ENCODE measurements at places on chromosomes 5 and 9.

DNA sequence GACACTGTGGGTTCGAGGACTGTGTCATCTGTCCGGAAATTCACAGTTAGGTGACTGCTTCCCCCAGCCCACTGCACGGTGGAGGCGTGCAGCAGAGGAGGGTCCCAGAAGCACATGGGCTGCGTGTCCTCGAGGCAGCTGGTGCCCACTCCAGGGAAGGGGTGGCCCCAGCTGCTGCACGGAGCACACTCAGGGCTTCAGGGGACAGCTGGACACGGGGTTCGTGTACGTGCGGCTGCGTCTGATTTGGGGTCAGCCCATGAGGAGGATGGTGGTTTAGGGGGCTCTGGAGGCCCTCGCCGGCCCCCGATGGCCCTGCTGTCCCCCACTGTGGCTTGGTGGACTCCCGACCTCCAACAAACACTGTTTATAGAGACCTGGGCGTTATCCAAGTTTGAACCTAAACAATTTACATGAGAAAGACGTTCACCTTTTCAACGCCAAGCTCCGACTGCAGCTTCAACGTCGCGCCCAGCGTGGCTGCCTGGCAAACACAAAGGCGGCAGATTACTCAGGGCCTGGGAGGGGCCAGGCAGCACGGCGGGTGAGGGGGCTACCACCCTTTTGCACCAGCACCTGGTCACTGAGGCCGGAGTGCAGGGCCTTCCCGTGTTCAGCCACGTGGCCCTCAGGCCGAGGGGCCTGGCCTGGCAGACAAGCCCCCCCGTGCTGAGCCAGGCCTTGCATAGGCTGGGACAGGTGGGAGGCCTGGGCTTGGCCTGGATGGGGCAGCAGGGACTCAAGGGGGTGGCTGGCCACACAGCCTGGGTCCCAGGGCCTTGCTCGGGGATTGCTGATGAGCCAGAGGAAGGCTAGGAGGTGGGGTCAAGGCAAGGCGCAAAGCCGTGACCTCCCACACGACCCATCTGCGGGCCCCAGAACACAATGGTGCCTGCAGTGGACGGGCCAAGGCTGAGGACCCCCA, 55.2 kb downstream of the EXD3 start:
- no peak for DNase-seq

- no peak for DNase-seq
Measured at GRCh38 chr9:90836411-90837080, 34.9 kb downstream of the SYK start.

DNA sequence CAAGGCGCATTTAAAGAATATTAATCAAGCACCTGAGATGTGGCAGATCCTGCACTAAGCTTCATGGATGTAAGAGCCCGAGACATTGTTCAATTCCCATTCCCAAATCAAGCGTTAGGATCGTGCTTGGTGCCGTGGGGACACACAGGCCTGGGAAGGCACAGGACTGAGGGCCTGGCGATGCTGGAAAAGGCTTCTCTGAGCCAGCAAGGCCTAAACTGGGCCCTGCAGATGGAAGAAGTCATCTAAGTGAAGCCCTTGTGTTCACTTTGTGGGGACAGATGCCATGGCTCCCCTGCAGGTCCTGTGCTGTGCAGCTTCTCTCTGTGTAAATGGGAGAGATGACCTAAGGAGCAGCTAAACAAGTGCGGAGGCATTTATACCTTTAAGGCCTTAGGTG, 83.9 kb downstream of the LIFR start:
- no peak for DNase-seq

DNA sequence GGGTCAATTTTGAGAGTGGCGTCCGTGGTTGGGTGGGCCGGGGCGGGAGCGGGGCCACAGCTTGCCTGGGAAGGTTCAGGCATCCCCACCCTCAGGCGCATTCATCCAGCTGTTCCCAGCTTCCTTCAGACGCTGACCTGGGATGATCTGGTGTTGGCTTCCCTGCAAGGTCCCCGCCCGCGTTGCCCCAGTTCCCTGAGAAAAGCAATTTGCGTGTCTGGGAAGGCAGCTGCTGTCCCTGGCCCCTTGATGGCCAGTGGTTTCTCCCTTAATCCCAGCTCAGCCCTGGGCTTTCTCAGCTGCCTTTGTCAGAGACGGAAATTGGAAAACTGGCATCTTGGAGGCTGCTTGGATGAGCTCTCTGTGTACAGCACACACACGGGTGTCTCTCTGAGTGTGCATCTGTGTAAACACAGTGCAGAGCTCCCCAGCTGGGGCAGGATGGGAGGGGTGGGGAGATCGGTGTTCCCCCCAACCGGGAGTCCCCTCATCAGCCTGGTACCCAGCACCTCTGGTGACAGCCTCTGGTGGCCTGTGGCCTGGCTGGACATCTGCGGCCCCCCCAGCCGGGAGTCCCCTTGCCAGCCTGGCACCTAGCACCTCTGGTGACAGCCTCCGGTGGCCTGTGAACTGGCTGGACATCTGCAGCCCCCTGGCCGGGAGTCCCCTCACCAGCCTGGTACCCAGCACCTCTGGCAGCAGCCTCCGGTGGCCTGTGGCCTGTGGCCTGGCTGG, 94.0 kb downstream of the COL5A1 start:
- peak; percentile 40 for DNase-seq

DNA sequence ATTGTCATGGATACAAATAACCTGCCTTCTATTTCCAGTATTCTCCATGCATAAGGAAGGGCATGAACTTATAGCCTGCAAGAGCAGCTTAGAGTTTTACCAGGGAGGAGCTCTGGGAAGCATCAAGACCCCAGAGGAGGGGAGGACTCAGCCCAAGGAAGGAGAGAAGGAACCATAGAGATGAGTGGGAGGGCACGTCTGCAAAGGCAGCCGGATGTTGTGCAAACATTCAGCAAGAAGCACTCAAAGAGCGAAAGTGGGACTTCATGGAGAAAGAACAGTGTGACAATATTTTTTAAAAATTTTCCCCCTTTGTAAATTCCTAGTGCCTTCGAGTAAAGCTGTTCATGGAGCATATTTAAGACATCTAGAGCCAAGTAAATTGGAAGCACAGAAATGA, 270.1 kb upstream of the PTGER4 start:
- DNase-seq: no peak

DNA sequence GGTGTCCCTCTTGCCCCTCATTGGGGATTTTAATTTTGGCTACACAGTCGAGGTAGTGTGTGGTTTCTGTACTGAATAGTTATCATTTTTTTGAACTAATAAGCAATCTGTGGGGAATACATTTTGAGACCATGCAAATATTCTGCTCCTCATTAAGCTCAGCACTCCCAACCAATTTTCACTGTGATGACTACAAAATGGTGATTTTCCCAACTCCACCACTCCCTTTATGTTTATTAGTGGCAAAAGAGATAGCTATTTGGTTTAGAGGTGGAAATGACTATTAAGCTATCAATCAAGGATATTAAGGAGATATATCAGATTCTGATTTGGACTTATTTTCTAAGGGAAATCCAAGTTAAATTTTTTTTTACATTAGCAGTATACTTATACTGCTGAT, 62.9 kb downstream of the FOCAD start:
- DNase-seq: no peak
